ENCODE measurements at places on chromosomes 1 and 21. TPM values are rescaled to one million over a fixed set of nuclear protein-coding genes. Genes with fewer than 3 reads are reported as not detected.

The FYB2 gene
- polyA plus RNA-seq: not detected

The RUNX3 gene
- not detected for polyA plus RNA-seq

The HRNR gene
- not detected for polyA plus RNA-seq

The KCNJ10 gene
- polyA plus RNA-seq: not detected

The C1QB gene
- not detected for polyA plus RNA-seq

The ACTL8 gene
- not detected for polyA plus RNA-seq

The TFAP2E gene
- 0.59 TPM for polyA plus RNA-seq

The LCE2A gene
- polyA plus RNA-seq: not detected

DNA sequence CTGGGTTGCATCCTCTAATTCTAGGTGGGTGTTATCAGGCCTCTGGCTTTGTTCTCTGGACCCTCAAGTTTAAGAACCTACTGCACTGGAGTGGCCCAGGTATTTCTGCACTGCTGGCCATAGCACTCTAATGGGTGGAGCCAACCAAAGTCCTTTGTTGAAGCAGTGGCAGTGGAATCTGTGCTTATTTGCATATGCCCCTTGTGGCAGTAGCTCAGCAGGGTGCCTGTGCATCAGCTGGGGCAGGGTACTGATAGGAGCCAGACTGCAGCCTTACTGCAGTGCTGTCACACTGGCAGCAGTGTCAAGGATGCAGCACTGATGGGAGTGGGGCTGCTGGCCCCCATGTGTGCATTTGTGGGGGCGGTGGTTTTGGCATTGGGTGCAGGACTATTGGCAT is 660.6 kb downstream of the LRRIQ3 start:
- DNase-seq: peak; percentile 1

DNA sequence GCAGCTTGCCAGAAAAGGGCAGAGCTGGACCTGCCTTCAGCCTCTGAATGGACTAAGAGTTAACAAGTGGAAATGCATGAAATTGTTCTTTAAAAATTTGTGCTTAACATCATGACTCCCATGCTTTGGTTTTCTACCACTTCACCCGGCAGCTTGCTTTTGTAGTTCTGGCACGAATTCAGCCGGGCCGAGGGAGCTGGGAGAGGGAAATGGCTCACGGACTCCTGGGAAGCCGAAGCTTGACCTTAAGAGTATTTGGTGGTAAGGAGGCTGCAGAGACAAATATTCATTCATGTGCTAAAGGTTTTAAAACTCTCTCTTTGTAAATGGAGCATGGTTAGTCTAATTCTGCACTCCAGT is 17.2 kb upstream of the GFI1 start:
- DNase-seq: no peak

DNA sequence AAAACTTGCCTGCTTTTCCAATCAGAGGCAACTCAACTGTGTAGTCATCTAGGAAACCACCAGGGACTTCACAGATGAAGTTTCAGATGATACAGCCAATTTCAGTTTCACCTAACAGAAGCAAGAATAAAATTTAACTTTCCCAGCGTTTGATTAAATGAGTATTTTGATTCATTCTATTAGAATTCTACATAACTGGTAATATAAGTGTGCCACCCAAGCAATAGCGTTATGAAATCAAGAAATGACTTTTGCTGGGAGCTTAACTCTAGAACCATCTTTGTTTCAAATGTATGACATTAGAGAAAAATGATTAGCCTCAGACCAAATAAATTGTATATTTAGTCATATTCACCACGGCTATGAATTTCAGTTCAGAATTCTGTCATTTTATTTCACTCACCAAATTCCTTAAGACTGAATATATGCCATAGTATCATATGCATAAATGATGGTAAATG is 239.3 kb downstream of the NRIP1 start:
- no peak for DNase-seq

DNA sequence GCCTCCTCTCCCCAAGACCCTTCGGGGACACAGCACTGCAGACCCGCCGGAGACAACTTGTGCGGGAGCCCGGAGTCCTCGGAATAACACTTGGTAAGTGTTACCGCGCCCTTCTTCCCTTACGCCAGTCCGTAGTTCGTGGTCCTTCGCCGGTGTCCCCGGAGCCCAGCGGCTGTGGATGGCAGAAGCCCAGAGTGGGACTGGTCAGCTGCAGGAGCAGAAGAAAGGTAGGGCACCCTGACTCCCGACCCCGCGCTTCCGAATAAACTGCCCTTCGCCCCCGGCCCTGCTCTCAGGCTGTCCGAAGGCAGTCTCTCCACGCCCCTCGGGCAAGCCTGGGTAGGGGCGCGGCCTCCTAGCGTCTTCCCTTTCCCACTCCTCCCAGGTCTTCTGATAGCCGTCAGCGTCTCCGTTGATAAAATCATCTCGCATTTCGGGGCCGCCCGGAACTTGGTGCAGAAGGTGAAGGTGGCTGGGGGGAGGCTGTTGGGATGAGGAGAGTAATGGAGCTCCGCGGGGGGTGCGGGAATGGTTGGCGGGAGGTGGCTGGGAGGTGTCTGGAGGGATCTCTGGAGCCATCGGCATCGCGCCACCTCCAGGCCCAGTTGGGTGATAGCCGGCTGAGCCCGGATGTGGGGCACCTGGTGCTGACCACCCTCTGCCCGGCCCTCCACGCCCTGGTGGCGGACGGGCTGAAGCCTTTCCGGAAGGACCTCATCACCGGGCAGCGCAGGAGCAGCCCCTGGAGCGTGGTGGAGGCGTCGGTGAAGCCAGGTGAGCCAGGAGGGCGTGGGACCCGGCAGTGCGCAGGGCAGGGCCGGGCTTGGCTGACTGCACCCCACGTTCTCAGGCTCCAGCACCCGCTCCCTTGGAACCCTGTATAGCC is 4.3 kb downstream of the RUSC1 start:
- peak; percentile 78 for DNase-seq

DNA sequence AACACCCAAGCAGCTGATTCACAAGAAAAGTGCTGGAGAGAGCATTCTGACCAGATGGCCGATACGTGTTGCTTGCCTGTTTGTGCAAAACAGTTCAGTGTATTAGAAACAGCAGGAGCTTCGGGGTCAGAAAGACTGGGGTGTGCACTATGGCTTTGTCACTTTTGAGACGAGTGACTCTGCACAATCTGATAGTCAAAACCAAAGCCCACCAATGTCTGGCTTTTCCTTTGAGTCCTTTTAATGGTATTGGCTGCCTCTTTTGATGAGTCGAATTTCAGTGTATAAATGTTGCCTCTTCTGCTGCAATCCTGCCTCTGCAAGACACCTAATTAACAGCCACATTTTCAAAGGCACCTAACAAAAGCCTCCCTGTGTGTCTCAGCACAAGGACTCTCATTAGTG is 444.6 kb downstream of the AJAP1 start:
- DNase-seq: no peak

GRCh38 chr1:160907976-160908375 is 23.0 kb upstream of the ITLN1 start:
- no peak for DNase-seq

DNA sequence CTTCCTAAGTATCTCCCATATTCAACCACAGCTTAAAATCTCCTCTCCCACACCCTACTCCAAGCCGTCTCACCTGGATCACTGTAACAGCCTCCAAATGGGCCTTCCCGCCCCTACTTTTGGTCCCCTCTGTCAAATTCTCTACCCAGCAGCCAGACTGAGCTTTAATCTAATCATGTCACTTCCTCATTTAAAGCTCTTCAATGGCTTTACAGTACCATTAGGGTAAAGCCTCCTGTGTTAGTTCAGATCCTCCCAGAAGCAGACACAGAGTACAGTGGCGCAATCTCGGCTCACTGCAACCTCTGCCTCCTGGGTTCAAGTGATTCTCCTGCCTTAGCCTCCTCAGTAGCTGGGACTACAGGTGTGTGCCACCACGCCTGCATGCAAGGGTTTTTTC is 46.8 kb upstream of the PSEN2 start:
- DNase-seq: no peak

- peak; percentile 96 for DNase-seq
These were observed at the start of gene BMP8A for GRCh38 chr1:39491146-39491921. Gene BMP8A, plus strand, starts transcription at chr1:39491636. Its CDS starts 356 bp downstream, at chr1:39491992.

DNA sequence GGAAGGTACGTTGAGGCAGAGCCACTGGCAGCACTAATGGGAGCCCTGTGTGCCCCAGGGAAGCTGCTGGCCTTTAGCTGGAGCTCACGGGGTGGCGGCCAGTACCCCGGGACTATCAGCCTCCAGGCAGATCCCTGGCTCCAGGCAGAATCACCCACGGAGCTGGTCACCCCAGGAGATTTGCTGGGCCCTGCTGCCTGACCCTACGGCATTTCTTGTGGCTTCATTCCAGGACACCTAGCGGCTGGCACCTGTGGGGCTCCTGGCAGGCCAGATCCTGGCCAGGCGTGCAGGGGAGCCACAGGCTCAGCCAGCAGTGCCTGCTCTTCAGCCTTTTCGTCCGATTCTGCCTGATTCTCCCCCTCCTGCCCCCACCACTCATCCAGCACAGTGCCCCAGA is 7.1 kb downstream of the PADI1 start:
- DNase-seq: no peak

DNA sequence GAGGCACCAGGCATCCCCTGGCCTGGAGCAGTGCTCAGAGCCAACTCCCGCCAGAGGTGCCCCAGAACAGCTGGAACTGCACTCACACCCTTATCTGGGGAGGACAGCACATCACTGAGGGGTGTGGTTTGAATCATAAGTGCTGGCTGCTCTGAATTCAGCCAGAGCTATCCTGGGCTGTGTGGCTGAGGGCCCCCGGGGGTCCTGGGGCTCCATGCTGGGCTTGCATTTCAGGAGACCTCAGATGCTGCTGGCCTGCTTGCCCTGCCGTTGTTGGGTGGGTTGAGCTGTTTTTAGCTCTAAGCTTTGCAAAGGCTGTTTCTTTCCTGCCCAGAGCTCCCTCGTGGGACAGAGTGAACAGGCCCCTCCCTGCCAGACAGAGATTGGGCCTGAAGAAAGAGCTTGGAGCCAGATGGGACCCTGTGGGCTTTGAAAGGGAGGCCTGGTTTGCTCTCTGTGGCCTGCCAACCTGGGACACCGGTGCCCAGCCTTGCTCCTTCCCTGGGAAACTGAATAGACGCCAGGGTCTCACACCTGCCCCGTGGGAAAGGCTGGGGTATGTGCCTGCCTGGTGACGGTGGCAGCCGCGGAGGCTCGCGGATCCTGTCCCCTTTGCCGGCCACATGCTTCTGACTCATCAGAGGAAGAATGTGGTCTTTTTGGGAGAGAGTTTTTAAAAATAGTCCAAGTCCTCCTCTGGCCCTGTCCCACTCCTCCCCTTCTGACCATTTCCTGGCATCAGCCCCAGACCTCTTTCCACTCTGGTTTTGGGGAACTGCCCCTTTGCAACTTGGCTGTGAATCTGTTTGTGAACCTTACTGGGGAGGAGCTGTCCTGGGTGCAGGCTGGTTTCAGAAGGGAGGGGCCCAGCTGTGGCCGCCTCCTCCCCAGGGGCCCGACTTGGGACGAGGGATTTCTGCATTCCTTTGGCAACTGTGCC is 30.0 kb downstream of the ARHGEF10L start:
- peak; percentile 60 for DNase-seq

DNA sequence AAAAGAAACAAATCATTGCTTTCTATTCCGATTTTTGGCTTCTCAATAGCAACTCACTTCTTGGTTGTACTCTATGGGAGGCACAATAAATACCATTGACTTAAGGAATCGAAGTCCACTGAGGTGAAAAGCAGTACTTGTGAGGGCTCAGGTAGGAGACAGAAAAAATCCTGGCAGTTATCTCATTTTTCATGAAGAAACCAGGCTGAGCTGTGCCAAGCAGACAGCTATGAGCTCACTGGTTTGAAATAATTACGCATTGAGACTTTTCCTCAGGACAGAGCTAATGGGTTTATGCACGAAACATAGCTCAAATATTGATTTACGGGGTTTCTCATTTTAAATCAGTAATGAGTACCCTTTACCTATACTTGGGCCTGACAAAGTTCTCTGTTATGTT is 18.5 kb downstream of the COLGALT2 start:
- no peak for DNase-seq

DNA sequence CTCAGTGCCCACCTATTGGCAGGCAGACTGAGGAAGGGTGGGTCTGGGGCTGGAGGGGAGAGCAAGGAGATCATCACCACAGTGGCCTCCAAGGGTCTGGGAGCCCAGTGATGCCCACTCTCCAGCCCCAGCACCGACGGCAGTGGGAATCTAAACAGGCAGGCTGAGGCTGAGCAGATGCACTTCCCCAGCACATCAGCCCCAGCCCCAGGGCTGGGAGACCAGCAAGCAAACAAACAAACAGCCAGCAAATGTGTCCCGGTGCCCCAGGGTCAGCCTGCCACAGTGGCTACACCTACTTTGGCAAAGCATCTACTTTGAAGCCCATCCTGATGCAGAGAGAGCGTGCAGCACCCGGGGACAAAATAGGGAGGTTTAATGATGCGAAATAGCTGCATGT is 216.3 kb upstream of the ZC3H12A start:
- DNase-seq: peak; percentile 76

GRCh38 chr21:39845571-39846130 is 21.6 kb upstream of the PCP4 start:
- no peak for DNase-seq

GRCh38 chr1:1091344-1092148 is 17.4 kb upstream of the RNF223 start:
- DNase-seq: peak; percentile 85

DNA sequence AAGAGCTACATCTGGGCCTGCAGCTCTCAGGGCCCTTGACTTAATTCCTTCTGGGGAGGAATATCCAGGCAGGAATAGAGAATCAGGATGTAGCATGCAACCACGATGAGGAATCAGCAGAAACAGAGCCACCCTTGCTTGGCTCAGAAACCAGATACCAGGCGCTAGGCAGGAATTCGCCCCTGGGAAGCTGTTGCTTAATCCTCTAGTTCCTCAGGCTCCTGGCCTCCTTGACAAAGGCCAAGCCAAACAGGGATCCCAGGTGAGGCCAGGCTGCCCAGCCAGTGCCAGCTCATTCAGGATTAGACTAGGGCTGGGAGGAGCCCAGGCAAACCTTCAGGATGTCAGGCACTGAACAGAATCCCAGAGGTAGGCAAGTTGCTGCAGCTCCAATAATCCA is 48.2 kb upstream of the IRF2BP2 start:
- no peak for DNase-seq

DNA sequence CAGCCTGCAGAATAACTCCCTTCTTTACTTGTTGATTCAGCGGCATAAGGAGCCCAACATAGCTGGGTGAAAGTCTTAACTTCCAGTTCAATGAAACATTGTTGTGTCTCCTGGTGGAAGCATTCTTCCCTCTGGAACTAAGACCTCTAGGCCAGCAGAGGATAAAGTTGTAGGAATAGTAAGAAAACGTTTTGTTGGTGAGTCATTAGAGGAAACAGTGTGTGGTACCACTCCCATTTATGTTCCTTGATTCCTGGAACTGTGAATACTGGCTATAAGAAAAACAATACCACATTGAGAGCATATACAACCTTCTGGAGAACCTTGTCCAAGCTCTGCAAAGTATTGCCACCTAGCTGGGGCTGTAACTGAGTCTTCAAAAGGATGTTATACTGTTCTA is 737.4 kb upstream of the ZP4 start:
- no peak for DNase-seq

GRCh38 chr1:39381839-39382238 is 109.6 kb upstream of the BMP8A start:
- DNase-seq: no peak

DNA sequence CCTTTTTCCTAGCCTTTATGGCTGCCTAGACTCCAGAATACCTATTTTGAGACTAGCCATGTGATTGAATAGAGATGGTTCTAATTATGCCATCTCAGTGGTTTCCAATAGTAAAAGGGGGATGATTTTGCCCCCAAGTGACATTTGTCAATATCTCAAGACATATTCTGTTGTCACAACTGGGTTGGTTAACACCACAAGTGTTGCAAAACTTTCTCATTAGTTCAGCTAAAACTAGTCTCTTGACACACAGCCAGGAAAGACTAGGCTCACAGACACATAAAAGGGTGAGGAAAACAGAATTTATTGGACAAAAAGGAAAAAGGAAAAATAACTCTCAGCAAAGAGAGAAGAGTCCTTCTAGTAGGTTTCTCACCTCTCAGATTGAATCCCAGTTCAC is 39.9 kb upstream of the GBP5 start:
- DNase-seq: no peak

All from SK-N-SH (cell line).